ENCODE measurements at places on chromosomes 2 and 18.

DNA sequence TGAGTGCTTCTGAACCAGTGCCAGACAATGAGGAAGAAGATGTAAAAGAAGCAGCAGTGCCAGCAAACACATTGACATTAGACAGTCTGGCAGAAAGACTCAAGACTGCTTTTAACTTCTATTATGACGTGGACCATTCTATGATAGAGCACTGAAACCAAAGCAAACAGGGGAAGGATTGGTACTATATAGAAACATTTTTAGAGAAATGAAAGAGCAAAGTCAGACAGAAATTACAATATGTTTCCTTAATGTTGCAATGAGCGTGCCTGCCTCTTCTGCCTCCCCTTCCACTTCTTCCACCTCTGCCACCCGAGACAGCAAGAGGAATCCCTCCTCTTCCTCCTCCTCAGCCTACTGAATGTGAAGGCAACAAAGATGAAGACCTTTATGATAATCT lies 39.7 kb downstream of the DHX57 start:
- no peak for DNase-seq

GRCh38 chr2:177599139-177599688 lies 206.6 kb downstream of the AGPS start:
- DNase-seq, result no peak

DNA sequence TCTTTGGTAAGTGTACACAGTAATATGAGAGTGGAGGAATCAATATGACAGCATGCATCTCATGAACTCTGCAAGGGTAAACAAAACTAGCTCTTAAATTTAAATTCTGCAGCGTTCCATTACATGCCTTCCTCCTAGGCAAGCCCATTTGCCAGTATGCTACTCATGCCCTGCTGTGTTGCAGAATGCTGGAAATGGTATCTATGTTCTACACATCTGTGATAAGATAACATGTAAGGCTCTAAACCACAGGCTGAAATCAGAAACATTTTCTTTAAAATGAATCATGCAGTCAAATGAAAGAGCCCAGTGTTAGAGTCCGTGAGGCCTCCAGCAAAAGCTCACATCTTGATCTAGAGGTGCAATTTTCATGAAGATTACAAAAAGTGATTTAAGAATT lies 112.8 kb upstream of the FN1 start:
- no peak for DNase-seq

- DNase-seq, result no peak
Observed at GRCh38 chr2:222423632-222424275, 589 bp upstream of the SGPP2 start.

DNA sequence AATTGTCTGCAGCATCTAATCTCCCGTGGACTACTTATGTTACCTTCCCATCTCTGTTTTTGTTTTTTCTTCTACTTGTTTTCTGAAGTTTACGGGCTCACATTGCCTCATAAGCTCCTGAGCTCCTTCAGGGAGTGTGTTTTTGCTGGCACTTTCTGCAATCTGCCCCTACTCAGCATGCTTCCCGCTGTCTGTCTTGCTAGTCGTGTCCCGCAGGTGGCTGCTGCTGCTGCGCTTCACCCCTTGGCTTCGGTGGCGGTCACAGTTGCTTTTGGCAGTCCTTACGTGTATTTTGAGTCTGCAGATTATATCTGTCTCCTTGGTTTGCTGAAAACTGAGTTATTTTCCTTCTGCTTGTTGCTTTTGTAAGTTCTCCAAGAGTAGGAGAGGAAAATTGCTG lies 37.3 kb downstream of the FER1L5 start:
- no peak for DNase-seq

DNA sequence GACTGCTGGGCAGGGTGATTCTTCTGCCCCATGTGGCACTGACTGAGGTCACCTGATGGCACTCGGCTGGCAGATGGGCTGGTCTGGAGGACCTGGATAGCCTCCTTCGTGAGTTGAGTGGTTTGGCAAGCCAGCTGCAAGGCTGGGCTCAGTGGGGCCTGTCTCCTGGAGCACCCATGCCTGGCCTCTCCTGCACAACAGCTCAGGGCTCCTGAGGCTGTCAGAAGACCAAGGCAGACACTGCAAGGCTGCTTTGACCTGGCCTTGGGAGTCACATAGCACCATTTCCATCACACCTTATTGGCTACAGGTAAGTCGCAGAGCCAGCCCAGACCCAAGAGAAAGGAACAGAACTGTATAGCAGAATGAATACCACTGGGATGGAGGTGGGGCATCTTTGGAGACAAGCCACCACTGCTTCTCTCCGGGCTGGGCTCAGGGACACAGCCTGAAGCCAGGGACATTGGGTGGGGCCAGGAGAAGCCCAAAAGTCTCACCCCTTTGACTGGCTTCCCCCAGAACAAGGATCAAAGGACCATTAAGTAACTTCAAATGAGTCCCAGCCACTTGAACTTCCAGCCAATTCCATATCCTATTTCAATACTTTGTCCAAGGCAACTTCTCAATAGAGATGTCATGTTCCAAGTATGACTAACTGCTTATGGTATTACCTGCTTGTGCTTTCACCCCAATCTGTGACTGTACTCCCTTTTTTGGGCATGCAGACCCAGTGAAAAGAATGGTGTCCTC lies 156.3 kb downstream of the CABLES1 start:
- no peak for DNase-seq

- no peak for DNase-seq
Observed at GRCh38 chr2:212959471-212960117, 191.8 kb downstream of the IKZF2 start.

DNA sequence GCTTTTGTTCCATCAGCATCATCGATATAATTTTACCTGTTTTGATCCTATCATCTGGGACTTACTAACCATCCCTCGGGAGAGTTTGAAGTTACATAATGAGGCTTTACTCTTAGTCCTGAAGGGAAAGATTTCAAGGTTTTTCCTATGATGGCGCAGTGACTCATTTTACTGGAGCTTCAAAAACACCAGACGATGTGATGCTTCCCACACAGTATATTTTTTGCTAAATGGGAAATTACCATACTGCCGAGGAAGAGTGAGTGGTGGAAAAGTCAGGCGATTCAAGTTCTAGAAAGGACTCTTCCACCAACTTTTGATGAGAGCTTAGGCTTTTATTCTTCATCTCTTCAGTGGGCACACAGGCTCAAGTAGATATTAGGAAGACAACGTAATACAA lies 44.6 kb upstream of the GCG start:
- no peak for DNase-seq

DNA sequence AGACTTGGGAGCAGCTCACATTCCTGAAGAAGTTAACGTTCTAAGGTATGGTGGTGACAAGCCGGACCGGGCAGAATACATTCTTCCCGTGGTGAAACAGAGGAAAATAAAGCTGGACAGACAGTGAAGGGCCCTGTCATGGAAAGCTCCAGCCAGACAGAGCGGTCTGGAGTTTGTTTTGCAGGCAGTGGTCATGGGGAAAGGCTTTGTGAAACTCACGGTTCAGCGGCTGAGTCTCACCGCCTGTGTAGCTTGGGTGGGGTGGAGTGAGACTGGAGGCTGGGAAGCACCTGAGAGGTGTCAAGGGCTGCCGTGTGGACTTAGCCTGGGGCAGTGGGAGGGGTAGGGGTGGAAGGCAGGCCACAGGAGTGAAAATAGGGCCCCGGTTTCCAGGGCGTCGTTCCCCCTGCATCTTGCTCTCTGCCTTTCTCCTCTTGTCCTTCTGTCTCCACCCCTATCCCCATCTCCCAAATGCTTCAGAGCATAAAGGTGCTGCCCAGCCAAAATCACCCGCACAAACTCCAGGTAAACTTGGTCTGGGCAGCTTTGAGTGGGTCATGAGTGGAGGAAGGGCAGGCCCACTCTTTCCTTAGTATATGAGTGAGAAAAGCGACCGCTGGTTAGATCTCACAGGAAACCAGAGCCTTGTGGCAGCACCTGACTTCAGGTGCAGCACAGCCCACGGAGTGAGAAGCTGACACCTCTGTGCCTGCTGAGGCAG lies 11.4 kb upstream of the SLC20A1 start:
- DNase-seq, result no peak

DNA sequence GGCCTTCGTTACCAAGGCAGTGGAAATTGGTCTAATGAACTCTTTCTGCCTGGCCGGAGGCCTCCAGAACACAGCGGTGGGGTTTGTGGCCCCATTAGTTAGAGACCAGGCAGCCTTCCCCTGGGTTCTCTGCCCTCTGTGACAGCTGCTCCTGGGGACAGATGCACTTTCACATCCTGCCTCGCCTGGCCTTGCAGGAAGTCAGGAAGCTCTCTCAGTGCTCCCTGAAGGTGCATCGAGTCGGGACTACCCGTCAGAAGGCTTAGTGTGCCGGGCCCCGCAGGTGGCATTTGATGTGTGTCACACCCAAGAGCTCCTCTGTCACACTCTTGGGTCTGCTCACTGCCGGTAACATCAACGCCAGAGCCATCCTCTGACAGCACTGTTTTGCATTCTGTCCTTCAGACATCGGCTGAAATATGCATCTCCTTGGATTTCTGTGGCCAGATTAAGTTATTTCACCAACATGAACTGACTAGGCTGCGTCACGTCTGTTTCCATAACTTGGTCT lies 158.3 kb downstream of the LDLRAD4 start:
- no peak for DNase-seq

- no peak for DNase-seq
Observed at GRCh38 chr2:151374436-151374835, 17.0 kb downstream of the TNFAIP6 start.

GRCh38 chr2:216201692-216202306 lies 92.7 kb downstream of the XRCC5 start:
- no peak for DNase-seq

DNA sequence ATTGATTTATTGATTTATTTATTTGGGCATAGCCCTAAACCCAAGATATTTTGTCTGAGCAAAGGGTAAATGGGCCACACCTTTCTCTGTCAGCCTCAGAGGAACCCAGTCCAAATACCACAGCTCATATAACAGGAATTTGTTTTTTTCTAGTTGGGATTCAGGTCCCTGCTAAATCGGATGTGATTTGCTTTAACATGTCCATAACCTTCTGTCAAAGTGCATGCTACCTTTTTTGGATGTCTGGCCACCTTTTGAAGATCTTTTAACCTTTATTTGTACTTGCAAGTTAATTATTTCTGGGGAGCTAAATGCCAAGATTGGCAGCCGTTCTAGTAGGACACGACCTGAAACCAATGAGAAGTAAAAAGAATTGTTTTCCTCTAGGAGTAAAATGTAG lies 303.2 kb upstream of the UBE2E3 start:
- no peak for DNase-seq

DNA sequence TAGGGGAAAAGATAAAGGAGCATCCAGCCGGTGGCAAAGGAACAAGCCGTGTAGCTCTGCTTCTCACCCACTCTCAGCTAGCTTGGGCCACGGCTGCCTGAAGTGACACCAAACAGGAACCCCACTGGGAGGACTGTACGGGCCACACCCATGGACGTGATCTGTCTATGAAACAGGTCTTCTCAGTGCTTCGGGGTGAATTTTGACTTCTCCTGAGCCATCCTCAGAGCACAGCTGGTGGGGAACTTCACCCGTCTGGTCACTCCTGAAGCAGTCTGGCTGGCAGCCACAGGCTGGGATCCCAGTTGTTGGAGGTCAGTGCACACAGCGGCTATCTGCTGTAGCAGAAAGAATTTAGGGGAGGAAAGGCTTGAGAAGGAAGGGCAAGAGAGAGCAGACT lies 223.8 kb downstream of the FAM210A start:
- DNase-seq, result no peak

- no peak for DNase-seq
Observed at GRCh38 chr18:55440988-55441387, 147.0 kb downstream of the TCF4 start.

GRCh38 chr2:8671176-8671575 lies 10.7 kb upstream of the ID2 start:
- no peak for DNase-seq

GRCh38 chr18:2707551-2708168 lies 52.1 kb downstream of the SMCHD1 start:
- no peak for DNase-seq

- DNase-seq, result no peak
Observed at GRCh38 chr2:37614061-37614738, 57.2 kb downstream of the CDC42EP3 start.

GRCh38 chr18:36160959-36161371 lies 26.3 kb upstream of the MOCOS start:
- no peak for DNase-seq

GRCh38 chr2:105361102-105361889 lies 24.0 kb downstream of the C2orf49 start:
- no peak for DNase-seq

DNA sequence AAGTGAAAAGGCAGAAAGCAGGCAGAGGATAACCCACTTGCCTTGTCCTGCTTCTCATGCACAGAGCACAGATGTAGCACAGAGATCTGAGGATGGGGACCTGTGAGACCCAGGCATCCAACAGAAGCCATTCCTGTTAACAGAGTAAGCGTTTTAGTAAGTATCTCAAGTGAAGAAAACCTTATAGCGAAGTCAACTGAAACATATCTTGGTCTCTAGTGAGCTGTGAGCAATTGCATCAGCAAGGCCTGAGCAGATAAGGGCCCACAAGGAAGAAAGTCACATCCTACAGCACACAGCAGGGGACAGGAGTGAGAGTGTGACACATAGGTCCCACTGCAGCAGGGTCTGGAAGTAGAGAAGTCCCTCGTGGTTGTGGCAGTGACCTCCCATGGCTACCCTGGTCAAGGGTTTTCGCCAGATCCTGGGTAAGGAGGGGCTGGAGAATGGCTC lies 248.7 kb upstream of the TNP1 start:
- no peak for DNase-seq

GRCh38 chr2:121309801-121310200 lies 24.8 kb upstream of the TFCP2L1 start:
- DNase-seq, result no peak

GRCh38 chr2:128444121-128444771 lies 125.6 kb upstream of the HS6ST1 start:
- no peak for DNase-seq

- no peak for DNase-seq
Observed at GRCh38 chr18:75216212-75216910, 5.8 kb downstream of the TSHZ1 start.

- no peak for DNase-seq
Observed at GRCh38 chr2:7348761-7349160, 431.5 kb downstream of the RNF144A start.

DNA sequence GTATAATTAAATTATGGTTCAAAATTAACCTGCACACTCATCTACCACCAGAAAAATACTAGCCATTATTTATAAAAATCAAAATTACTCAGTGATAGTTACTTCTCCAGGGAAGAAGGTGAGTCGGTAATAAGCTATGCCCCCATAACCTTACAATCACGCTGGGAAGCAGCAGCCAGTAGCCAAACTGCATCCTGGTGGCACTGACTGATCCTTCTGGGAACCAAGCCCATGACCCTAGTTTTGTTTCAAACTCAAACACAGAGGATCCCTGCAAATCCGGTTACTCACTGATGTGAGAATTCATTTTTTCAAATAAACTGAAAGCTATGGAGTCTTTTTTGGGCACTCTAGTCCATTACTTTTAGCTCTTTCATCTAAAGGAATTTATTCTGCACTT lies 88.2 kb upstream of the VWC2L start:
- DNase-seq, result no peak

GRCh38 chr2:105765415-105766299 lies 20.9 kb downstream of the NCK2 start:
- DNase-seq, result no peak

GRCh38 chr2:240353944-240354343 lies 81.5 kb upstream of the GPC1 start:
- no peak for DNase-seq

Measured in Panc1 (cell line).